ENCODE measurements at places on chromosomes 6 and 20.

DNA sequence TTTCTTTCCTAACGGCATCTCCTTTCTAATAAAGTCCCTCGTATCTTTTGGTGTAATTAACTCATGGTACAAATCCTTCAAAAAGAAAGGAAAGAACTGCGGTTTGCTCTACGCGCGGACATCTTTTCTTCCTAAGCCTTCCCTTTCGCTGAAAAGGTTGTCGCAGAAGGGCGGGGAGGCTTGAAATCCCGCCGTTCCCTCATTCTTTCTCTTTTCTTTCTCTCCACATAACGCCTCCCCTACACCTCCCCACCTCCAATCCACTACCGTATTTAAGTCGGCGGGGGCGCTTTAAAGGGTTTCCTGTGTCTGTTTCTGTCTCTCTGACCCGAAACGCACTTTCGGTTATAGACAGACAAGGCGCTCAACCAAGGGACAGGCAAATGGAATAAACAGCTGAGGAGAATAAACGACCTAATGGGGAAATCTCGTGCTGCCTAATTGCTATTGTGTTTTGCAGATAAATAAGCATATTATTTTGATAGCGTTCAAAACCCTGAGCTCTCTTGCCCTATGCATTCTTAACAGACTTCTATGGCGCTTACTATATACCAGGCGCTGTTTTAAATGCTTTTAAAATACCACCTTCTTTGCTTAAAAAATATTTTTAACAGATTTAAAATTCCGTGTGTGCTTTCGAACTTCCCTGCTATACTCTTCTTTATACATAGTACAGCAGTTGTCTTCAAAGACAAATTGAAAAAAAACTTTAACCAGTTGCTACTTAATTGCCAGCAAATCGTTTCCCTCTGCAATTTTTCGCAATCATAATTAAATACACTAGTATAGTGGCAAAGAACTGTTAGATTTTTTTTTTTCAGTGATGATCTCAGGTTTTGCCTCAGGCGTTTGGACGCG is 2.5 kb upstream of the HEY2 start:
- DNase-seq, result peak; percentile 92

DNA sequence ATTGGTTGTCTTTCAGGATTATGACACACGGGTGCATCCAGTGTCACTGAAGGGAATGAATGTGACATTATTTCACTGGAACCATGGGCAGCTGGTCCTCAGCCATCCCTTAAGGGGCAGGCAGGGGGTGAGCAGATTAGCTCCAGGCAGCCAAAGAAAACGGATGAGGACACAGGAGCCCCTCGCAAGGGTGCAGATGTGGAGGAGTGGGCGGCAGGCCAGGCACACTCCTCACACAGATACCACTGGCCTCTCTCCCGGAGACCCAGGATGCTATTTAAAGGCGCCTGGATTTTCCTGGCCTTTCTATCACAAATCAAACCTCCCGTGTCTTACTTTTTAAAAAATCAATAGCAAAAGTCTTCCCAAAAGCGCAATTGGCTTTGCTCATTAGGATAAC is 210.4 kb downstream of the TAF4 start:
- DNase-seq, result no peak

GRCh38 chr6:12348530-12349511 is 58.7 kb downstream of the EDN1 start:
- no peak for DNase-seq

DNA sequence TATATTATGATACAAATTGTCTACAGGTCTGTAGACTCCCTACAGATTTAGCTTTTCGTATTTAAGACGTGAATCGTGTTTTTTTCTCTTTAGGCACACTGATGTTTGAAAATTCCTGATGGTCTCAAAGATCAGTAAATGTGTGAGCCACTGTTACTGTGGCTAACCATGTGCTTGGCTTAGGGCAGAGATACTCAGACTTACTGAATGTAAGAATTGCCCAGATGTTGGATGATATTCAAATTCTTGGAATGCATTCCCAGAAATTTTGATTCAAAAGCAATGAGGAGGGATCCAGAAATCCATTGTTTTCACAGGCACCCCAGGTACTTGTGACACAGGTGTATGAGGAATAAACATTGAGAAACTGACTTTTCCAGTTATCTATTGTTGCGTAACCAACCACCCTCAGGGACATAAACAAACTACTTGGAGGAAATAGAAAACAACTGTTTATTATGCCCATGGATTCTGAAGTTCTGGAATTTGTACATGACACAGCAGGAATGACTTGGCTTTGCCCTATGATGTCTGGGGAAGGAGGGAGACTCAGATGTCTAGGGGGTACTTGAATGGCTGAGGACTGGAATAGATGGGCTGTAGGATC is 339.6 kb upstream of the CITED2 start:
- DNase-seq, result no peak

- DNase-seq, result no peak
These were observed 31.6 kb upstream of the LAMA4 start for GRCh38 chr6:112286010-112286409.

- DNase-seq, result peak; percentile 60
These were observed 403.7 kb downstream of the CDH26 start for GRCh38 chr20:60361761-60362395.

DNA sequence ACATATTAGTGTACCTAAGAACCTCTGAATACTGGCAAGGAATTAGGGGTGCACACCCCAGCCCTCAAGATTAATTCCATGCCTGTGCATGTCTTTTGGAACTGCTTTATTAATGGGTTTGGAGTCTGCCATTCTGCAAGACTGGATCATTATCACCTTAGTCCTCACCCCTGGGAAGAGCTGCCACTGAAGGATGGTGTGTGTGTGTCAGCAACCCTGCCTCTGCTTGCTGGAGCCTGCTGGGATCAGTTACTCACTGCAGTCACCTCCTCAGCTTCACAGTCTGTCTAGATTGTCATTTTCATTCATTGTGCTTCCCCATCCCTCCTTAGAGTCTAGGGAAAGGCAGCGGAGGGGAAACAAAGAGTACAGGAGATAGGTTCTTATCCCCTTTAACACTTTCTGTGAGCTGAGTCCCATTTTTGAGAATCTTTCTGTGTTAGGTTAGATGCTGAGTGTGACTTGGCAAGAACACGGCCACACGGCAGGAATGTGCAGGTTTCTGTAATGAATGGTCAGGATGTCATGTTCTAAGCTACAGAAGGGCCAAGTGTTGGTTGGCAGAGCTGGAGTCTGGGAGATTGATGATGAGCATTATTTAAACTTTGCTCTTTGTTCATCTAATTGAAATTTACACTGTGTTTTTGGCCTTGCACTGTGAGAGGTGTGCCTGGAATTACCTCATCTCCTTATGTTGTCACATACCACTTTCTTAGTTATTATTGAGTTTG is 21.1 kb downstream of the GHRH start:
- no peak for DNase-seq

- no peak for DNase-seq
These were observed 96.2 kb downstream of the GRM4 start for GRCh38 chr6:34049395-34050342.

GRCh38 chr6:122740091-122740490 is 39.4 kb upstream of the FABP7 start:
- no peak for DNase-seq

DNA sequence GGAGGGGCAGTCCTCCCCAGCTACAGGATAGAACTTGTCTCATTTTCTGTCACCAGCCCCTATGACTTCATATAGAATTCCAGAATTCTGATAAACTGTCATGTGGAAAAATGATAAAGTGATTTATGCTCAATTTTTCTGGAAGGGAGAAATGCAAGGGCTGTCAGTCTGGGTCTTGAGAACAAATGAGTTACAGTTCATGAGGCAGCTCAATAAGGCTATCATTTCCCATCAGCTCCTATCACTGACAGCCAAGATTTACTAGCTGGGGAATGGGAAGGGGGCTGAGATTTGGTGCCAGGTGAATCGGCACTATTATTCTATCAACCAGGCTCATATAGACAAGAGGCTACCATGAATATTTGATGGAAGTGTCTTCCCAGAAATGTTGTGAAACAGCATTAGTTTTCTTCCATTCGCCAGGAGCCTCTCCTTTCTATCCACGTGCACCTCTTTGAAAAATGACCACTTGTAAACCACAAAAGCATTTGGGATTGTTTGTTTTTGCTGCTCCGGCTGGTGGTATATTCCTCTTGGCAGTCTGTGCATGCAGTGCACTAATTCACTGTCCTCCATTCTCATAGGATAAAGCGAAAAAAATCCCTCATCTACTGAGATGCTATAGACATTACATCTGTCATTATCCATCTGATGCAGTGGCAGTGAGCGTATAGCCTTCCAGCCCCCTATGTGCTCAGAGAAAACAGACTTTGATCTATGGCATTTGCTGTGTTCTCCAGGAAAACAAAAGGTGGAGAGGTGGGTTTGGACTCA is 528.7 kb upstream of the RNF217 start:
- DNase-seq, result no peak

DNA sequence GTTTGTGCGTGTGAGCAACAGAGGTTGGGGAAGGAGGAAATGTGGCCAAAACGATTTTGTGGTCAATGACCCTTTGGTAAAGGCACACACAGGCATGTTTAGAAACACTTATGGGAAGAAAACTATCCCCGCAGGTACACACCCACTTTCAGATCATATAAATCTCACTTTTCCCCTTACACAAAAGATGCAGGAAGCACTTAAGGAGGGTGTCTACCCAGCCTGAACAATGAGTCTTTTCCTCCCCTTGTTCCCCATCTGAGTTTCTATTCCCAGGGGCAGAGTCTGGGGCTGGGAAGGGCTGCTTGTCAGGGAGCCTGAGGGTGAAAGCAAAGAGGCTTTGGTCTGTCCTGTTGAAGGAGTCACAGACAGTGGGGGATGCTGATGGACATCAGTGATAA is 193.2 kb upstream of the SALL4 start:
- DNase-seq, result no peak

- no peak for DNase-seq
These were observed 95.4 kb upstream of the NKX2-2 start for GRCh38 chr20:21609221-21609620.

DNA sequence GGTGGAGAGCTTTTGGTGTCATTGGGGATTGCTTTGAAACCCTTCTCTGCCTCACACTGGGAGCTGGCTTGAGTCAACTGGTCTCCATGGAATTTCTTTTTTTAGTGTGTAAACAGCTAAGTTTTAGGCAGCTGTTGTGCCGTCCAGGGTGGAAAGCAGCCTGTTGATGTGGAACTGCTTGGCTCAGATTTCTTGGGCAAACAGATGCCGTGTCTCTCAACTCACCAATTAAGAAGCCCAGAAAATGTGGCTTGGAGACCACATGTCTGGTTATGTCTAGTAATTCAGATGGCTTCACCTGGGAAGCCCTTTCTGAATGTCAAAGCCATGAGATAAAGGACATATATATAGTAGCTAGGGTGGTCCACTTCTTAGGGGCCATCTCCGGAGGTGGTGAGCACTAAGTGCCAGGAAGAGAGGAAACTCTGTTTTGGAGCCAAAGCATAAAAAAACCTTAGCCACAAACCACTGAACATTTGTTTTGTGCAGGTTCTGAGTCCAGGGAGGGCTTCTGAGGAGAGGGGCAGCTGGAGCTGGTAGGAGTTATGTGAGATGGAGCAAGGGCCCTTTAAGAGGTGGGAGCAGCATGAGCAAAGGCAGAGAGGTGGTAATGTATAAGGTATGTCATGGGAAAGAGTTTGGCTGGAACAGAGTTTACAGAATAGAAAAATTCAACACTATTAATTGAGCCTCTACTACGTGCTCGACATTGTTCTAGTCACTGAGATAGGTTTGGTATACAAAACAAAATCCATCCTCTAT is 31.2 kb downstream of the SRSF3 start:
- no peak for DNase-seq

DNA sequence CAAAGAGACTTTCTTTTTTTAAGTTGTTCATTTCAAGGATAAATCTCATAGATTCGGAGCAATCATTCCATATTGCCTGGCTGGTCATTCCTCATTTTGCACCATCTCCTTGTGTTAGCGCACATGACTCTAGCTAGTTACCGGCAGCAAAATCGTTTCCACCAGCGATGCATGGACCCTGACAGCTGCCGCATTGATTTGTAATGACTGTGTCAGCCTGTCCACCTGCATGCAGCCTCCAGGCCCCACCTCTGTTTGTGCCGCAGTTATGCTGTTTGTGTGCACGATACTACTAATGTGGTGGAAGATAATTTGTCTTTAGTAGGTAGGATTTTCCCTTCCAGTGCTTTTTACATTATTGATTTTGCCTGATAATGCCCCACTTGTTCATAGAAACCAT is 164.0 kb downstream of the TBC1D7 start:
- DNase-seq, result no peak

GRCh38 chr6:93419304-93420162 is at the start of gene EPHA7:
Gene EPHA7 (minus strand): TSS chr6:93419559. CDS start chr6:93419341, 218 bp downstream.
- peak; percentile 99 for DNase-seq

GRCh38 chr6:38413102-38413800 is 226.5 kb downstream of the BTBD9 start:
- no peak for DNase-seq

- DNase-seq, result peak; percentile 60
These were observed 59.1 kb downstream of the ADGRF1 start for GRCh38 chr6:46983007-46983411.

- DNase-seq, result peak; percentile 62
These were observed 47.2 kb upstream of the MLN start for GRCh38 chr6:33850869-33851541.

DNA sequence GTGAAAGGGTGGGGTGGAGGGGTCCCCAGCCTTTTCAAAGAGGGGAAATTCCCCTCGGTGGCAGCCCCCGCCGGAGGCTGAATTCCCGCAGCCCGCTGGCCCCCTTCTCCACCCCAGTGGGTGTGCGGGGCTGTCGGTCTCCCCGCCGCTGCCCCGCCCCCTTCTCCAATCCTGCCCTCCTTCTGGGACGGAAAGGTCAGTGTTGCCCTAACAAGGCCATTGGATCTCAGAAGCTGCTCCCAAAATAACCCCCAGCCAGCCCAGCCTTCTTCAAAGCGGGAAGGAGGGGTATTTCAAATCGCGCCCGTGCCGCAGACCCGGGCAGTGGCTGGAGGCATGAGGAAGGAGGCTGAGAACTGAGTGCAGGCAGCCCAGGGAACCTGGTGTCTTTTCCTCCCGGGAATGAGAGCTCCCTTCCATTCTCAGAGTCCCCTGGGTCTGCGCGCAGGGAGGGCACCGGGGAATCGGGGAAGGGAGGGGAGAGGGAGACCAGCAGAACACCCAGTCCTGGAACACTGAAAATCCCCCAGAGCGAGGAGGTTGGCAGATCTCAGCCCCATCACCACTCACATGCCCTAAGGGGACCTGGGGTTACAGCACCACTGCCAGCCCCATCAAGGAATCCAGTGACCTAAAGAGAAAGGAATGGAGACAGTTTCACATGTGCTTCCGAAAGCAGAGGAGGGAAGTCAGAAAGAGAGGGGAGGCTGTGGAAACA is at the start of gene JPH2:
Gene JPH2, minus strand, starts transcription at position 135 of the 718 bp plus-strand sequence. CDS start 483 bp downstream, outside the sequence.
- peak; percentile 85 for DNase-seq

GRCh38 chr6:9789201-9789600 is 625.7 kb downstream of the TFAP2A start:
- DNase-seq, result peak; percentile 61

All from endodermal cell (in vitro differentiated cells).